ENCODE measurements at places on chromosomes 12 and 14.

GRCh38 chr12:23699031-23699430 is 250.4 kb downstream of the SOX5 start:
- no peak for DNase-seq

DNA sequence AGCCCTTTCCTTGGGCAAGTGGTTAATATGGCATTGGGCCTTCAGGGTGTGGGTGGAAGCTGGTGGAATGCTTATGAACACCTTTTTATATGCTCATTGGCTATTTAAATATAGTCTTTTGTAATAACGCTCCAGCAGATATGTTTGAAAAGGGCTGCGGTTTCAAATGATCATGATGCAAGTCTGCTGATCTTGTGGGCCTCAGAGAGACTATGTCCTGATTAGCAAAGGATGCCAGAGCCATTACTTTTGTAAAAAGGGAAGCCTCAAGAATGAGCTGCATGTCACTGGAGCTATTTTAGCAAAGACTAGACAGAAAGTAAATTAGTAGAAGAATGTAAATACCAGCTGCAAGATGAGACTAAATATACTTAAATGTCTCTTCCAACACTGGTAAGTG is 200.5 kb downstream of the GXYLT1 start:
- DNase-seq: no peak

- DNase-seq: peak; percentile 24
Observed at GRCh38 chr12:125222876-125223275, 157.6 kb downstream of the AACS start.

DNA sequence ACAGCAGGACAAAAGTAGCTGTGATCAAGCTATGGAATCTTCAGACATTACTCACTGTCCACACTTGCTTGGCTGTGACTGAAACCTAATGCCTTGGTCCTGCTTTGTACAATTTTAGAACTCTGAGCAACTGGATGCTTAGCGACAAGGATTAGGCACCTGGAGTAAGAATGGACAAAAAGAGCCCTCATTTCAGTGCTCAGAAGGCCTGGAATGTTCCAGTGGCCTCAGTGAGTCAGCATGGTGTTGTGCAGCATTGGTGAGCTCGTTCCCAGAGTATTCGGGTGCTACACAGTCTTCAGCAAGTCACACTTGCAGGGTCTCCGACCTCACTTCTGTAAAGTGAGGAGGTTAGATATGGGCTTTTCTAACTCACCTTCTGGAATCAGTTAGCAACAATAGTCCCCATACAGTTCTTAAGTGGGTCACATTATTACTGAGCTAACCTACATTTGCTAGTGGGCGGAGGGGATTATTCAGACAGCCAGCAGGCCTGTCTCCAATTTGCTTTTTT is 108.0 kb upstream of the MDM1 start:
- DNase-seq: no peak
